Effector memory CD8-positive, alpha-beta T cell (primary cell): ENCODE measurements at places on chromosomes 3 and 15.

DNA sequence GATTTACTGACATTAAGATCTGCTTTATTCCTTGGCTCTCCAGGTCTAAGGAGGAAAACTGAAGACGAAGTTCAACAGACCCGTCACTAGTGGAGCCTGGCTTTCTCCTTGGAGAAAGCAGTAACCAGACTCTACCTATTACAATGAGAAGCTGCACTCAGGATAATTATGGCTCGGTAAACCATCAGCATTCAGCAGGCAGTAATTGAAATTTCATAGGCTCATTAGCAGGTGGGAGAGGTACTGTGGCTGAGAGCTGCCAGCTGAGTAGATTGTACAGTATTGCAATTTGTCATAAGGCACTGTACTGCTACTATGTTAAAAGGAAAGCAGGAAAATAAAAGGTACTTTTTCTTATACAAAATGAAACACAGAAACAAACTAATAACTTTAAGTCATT, 51.2 kb downstream of the CHAC1 start:
- no peak for DNase-seq

- DNase-seq = no peak
Measured at GRCh38 chr3:17573396-17573795, 169.0 kb downstream of the TBC1D5 start.

DNA sequence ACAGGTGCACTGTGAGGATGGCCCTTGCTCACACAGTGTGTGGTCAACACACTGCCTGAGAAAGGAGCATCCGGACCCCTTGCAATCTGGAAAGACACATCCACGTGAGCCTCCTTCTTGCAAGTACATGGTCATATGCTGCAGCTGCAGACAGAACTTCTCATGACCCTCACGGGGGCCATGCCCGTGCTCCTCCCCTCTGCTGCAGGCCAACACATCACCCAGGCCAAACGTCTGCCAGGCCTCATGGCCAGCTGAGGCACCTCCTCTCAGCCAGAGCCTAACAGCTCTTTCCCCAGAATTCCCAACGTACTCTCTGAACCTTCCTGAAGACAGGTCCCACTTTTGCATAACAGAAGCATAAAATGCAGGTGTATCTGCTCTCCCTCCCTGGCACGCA, 25.3 kb downstream of the SLC41A3 start:
- DNase-seq = no peak

GRCh38 chr15:62889734-62890505, 152.6 kb upstream of the TPM1 start:
- no peak for DNase-seq

- DNase-seq = no peak
Measured at GRCh38 chr15:44836094-44836493, 99.8 kb downstream of the TRIM69 start.
